Activated CD4-positive, CD25-positive, alpha-beta regulatory T cell treated with anti-CD3 and anti-CD28 coated beads, Interleukin-2, amount 50 U/mL, for 24 hours (primary cell): ENCODE measurements at places on chromosomes 11 and 22.
A peak's percentile ranks its signal among the peaks of the same experiment; 100 is the strongest.

DNA sequence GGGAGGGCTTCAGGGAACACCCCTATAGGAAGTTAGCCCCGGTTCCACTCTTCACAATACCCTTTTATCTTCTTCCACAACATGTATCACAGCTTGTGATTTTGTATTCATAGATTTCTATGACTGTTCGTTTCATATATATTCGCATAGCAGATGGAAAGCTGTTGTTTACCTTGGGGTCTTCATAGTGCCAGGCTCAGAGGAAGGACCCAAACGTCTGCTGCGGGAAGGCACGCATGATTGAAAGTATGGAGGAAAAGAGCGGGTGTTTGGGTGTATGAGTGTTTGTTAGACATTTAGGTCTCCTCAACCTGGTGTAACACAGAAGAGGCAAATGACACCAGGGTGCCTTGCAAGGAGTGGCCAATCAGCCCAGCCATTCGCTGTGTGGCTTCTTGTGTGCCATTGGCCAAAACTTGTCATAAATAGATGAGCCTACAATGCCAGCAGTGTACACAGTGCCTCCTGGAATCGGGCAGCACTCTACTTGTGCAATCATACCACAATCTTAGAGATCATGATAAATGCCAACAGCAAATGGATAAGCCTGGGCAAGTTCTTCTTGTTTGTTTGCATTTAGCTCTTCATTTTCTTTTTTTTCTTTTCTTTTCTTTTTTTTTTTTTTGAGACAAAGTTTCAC lies 10.9 kb upstream of the ADA2 start:
- ATAC-seq: no peak

GRCh38 chr11:2791139-2791520 lies 91.3 kb upstream of the KCNQ1OT1 start:
- no peak for ATAC-seq

- no peak for ATAC-seq
Observed at GRCh38 chr11:64880240-64881001, 2.0 kb upstream of the EHD1 start.

- ATAC-seq: no peak
Observed at GRCh38 chr11:131065435-131066413, 149.4 kb upstream of the SNX19 start.

DNA sequence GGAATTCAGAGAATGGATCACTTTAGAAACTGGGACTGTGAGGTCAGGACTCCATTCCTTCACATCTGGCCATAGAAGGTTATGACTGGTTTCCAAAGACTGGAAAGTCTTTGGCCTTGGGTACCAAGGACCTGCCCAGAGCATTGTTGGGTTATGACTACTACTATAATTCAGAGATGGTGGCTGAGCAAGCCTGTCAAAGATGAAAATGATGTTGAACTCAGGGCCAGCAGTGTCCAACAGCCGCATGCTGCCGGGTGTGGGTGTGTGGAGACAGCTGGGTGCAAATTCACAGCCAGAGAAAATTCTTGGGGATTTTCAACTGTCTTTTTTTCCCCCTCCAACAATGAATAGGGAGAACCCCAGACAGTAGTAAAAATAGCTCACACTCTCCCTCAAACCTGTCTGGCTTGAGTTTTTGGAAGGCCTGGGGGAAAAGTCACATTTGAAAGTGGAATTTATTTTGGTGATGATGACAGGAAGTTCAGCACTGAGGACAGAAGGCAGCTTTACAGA lies 166.8 kb upstream of the NCAM1 start:
- ATAC-seq: no peak

DNA sequence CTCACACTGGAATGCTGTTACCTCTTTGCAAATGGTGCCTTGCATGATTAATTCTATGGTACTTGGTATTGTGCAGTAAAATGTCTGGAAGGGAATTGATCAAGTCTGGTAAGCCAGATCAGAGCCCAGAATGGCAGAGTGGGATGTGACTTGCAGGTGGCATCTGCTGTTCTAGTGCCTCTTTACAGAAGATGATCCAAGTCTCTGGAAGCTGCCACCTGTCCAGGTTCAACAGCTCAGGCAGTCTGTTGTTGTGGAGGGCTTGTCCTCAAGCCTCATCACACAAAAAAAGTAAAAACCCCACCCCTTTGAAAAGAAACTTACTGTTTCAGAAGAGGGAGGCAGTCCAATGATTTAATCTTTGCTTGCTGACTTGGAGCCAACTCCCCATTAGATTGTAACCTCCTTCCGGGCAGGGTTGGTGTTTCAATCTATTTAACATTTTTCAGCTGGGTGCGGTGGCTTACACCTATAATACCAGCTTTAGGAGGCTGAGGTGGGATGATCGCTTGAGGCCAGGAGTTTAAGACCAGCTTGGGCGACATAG lies 17.1 kb downstream of the ZNRF3 start:
- no peak for ATAC-seq

- ATAC-seq: peak; percentile 73
Observed at GRCh38 chr11:35013514-35014233, 97.3 kb downstream of the PDHX start.

- no peak for ATAC-seq
Observed at GRCh38 chr11:111793863-111794262, 27.7 kb upstream of the PPP2R1B start.

DNA sequence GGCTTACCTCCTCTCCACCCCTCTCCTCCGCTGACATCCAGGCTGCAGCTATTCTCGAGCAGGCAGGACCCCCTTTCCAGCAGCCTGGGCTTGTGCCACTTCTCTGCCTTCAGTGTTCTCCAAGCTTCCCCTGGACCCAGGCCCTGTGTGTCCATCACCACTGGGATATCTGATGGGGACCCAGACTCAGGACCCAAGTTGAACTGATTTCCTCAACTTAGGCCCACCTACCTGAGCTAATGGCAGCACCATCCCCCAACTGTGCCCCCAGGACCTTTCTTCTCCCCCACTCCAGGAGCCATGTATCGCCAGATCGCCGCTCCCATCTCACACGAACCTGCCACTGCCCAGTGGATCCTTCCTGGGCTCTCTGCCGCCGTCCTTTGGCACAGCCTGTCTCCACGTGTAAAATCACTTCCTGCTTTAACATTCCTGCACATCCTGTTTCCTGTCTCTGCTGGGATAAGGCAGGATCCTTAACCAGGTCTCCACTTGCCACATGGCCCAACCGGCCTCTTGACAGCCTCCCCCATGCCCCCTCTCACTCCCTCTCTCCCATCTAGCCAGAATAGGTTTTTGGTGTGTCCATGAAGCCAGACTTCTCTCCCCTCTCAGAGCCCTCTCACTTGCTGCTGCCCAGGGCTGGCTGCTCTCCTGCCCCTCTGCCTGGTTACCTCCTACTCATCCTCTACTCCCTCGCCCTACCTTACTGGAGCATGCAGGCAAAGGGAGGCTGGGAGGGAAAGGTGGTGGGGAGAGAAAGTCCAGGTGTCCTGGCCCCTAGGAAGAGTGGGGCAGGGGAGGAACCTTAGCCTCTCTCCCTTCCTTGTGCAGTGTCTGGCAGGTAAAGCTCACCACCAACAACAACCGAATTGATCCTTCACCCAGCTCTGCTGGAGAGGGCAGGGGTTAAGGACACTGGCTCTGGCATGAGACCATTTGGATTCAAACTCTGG lies 9.4 kb downstream of the SPATA19 start:
- ATAC-seq: no peak

DNA sequence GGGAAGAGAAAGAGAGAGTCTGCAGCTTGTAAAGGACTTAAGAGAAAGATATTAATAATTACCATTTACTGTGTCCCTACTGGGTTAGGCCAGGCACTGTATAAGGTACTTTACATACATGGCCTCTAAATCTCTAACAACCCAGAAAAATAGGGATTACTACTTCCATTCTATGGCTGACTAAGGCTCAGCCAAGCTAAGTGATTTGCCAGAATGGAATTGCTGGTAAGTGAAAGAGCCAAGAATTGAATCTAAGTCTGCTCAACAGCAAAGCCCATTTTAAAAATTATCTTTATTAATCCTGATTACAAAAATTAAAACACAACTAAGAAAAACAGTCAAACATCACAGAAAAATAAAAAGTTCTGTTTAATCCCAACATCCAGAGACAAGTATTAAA lies 21.4 kb downstream of the XRRA1 start:
- ATAC-seq: no peak
